Activated naive CD8-positive, alpha-beta T cell treated with anti-CD3 and anti-CD28 coated beads, Interleukin-2, amount 10 ng/mL, durations not matched to agents 7 days and 5 days (primary cell): ENCODE measurements at places on chromosomes 1 and 21. TPM values are rescaled to one million over a fixed set of nuclear protein-coding genes. Genes with fewer than 3 reads are reported as not detected.
A peak's percentile ranks its signal among the peaks of the same experiment; 100 is the strongest.

GPX7 gene
- total RNA-seq: 13.5 TPM

AQP10 gene
- total RNA-seq: not detected

DNA sequence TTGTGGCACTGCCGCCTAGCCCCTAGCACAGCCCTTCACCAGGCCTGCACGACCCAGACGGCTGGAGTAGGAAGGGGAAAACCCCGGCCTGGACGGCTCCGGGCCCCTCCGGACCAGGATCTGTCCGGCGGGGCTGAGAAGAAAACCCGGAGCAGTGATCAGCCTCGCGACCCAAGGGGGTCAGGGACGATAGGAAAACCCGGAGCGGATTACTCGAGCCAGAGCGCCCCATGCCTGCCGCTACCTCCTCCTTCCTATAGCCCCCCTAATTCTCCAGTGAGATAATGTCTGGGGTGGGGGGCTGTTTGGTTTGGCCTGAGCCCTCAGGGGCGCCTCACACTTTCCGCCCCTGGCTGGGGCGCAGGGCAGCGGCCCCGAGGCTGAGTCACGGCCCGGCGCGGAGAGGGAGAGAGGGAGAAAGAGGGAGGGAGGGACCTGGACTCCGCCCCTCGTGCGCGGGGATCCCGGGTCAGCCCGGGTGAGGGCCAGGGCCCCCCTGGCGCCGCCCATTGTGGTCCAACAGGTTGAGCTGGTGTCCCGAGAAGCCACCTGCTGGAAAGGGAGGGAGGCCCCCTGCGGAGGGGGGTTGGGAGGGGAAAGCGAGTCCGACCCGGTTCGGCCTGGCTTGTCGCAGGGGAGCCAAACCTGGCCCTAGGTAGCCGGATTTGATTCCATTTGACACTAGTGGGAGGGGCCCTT lies 1.7 kb upstream of the ZBTB7B start:
- peaks cover 45% of the 10 kb centered on the region for H3K4me1 ChIP-seq
- DNase-seq: peak; percentile 90
- H3K27me3 ChIP-seq: no peaks in the 10 kb centered on the region
- no peaks in the 10 kb centered on the region for H3K36me3 ChIP-seq
- peak overlapping the region; percentile 88 for H3K27ac ChIP-seq

GRCh38 chr21:35106246-35106835 lies 57.2 kb upstream of the RUNX1 start:
- H3K4me1 ChIP-seq: no peaks in the 10 kb centered on the region
- H3K27me3 ChIP-seq: no peaks in the 10 kb centered on the region
- no peak overlapping the region for H3K4me3 ChIP-seq
- DNase-seq: no peak
- H3K36me3 ChIP-seq: peaks cover 2% of the 10 kb centered on the region

OR6N2 gene
- not detected for total RNA-seq

DNA sequence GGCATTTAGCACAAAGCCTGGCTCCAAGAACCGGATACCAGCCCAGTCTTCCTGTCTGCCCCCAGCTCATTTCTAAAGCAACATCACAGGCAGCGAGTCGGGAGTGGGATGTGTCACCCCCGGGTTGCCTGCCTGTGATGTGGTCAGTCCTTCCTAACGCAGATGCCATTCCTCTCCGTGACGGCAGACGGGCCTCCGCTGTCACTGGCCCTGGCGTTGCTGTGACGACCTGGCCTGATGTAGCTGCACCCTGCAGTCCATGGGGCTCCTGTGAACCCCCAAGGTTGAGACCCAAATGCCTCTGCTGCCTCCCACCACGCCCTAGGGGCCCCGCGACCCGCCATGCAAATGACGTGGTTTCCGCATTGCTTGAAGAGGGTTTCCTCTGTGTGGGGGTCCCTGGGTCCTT lies 12.3 kb downstream of the TNFRSF1B start:
- H3K27me3 ChIP-seq: no peaks in the 10 kb centered on the region
- peaks cover 36% of the 10 kb centered on the region for H3K36me3 ChIP-seq
- H3K4me1 ChIP-seq: peaks cover 80% of the 10 kb centered on the region
